ENCODE measurements at places on chromosomes 12 and 14.

- DNase-seq = no peak
Measured at GRCh38 chr14:104112113-104112505, 26.3 kb upstream of the KIF26A start.

DNA sequence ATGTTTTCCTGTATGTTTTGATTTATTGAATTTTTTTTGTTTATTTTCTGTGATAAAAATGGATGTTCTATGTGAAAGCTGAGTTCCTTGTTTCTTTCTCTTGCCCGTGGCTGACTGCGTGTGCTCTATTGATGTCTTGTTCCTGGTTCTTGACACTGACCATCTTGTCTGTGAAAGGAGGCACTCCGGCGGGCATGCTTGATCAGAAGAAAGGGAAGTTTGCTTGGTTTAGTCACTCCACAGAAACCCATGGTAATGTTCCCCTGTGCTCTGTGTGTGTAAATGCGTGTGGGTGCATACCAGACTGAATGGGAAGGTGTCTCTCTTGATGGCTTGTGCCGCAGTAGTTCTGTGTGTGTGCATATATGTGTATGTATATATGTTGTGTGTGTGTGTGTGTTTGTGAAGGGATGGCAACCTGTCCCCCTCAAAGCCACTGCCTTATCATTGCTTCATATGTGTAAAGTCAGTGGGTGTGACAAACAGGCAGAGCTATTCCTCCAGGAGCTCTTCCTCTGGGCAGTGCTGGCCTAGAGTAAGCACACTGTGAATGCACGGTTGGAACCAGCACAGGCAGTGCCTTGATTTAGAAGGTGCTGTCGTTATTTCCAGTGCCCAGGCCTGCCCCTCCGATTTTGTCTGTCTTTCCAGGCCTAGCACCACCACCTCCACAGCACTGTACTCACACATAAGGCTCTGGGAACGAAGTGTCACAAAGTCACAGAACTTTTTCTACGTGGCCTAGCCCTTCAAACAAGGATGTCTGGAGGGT, 247.3 kb upstream of the FKBP4 start:
- no peak for DNase-seq

DNA sequence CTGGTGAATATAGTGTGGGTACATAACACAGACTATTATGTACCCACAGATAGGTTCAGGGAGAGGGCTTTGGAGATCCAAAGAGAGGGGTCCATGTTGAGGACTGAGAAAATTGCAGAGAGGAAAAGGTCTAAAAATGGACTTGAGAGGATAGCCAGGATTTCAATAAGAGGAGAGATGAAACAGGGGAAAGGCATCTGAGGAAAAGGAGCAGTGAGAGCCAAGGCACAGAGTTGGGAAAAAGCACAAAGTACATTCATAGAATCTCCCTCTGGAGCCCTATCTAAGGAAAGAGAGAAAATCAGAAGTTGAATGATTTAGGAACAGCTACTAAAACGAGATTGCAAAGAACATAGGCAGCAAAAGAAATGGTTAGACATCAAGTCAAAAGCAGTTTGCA, 182.8 kb downstream of the SRGAP1 start:
- DNase-seq = no peak

DNA sequence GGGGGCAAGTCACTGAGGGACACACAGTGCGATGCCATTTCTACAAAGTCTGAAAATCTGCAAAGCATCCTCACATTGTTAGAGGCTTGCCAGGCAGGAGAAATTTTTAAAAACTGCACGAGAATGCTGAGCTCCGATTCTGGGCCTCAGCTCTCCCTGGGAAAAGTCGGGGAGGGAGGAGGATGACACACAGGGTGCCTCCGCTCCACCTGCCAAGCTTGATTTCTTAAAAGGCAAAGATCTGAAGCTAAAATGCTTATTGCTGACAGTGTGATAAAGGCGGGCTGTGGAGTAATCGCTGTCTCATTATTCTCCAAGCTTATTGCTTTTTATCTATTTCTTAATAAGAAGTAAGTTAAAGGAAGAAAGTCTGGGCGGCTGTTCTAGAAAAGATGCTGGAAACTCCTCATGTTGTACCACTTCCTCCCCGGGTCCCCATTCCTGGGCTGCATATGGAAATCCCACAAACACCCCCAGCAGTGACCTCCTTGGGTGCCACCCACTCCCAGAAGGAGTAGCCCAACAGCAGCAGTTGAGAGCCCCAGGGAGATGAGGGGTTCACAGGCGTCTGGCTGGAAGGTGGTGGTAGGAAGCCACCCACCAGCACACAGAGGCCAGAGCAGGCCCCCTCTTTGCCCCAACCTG, 55.0 kb downstream of the CCDC85C start:
- no peak for DNase-seq

All from OCI-M1 (cell line).